ENCODE measurements at places on chromosomes 1 and 21.
A peak's percentile ranks its signal among the peaks of the same experiment; 100 is the strongest.

DNA sequence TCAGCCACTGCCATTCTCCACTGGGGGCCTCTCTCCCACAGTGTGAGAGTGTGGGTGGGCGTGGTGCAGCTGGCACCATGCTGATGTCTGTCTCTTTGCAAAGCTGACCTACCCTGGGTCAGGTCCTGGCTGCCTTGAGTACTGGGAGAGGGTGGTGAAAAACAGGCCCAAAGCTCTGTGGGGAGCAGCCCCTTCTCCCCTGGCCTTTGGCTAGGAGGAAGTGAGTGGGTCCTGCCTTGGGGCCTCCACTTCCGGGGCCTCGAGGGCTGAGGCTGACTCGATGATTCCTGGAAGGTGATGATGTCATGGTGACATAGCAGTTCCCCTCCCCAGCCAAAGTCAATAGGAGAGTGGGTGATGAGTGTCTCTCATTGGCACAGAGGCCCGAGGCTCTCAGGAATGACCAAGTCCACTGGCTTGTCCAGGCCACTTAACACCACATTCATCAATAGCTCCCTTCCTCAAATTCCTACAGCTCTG lies 53.0 kb downstream of the IER5 start:
- peak; percentile 44 for DNase-seq

GRCh38 chr1:84156210-84156621 lies 12.1 kb downstream of the PRKACB start:
- DNase-seq = no peak

DNA sequence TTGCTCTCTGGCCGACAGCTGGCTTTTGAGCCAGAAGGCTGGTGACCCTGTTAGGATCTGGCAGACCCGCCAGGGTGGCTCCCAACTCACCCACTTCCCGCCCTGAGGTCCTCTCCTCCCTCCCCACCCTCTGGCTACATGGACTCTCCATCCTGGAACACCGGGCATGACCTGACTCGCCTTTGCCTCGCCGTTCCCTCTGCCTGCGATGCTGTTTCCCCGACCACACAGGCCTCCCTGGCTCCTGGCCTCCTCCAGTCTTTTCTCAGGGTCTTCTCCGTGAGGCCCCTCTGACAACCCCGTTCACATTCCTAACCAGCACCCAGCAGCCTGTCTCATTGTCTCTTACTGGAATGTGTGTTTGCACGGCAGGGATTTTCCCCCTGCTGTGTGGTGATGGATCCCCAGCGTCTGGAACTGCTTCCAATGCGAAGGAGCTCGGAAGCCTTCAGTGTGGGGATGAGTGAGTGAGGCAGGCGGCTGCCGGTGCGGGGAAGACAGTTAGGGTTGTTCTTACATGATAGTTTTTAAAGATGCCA lies 46.0 kb upstream of the POFUT2 start:
- no peak for DNase-seq

DNA sequence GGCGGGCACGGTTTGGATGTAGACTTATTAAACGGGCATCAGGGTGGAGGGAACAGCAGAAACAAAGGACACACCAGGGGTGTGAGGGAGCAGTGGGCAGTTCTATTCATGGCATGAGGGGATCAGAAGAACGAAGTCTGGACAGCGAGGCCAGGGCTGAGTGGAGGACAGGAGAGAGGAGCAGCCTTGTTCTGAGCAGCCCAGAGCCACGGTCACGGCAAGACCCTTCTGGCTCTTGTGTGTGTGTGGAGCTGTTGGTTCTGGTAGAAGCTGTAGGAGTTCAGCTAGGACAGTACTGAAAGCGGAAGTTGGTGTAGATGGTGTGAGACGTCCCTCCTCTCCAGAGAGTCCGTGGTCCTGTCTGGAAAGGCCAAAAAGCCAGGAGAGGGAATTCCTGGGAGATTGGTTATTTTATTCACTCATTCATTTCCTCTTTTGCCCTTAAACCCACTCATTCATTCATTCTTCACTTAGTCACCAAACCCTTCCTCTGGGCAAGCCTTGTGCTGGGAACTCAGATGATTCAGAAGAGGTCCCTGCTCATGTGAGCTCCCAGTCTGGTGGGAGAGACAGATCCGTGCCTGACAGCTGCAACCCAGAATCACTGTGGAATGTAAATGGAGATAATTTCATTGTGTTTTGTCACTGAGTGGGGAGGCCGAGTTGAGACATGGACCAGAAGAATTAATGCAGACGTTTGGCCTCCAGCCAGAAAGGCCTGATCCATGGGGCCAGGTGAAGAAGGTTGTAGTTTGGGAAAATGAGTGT lies 4.1 kb upstream of the ACOT11 start:
- DNase-seq = no peak

- DNase-seq = no peak
Measured at GRCh38 chr1:244012202-244012601, 38.9 kb upstream of the ZBTB18 start.

DNA sequence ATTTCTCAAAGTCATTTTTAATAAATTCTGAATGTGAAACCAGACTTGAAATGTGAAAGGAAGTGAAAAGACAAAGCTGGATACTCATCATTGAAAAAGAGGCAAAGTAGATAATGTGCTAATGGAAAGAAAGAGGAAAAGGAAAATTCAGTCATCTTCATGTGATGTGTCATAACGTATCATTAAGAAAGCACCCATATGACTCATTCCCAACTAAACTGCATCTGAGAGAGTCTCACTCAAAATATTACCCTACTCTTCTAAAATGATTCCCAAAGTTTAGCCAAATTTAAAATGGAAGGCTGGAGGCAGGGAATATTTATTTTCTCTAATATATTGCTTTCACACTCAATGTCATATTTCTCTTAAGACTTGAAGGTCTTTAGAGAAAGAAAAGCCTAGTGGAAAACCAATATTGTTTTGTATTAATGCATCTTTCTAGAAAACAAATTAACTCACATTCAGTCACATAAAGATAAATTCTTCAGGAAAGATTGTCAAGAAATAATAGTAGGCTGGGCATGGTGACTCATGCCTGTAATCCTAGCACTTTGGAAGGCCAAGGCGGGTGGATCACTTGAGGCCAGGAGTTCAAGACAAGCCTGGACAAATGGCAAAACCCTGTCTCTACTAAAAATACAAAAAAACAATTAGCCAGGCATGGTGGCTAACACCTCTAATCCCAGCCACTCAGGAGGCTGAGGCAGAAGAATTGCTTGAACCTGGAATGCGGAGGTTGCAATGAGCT lies 129.9 kb downstream of the SLC30A10 start:
- DNase-seq = no peak

- DNase-seq = no peak
Measured at GRCh38 chr1:192973202-192973601, 86.0 kb downstream of the UCHL5 start.

GRCh38 chr1:235296729-235297128 lies 31.2 kb downstream of the ARID4B start:
- DNase-seq = no peak

DNA sequence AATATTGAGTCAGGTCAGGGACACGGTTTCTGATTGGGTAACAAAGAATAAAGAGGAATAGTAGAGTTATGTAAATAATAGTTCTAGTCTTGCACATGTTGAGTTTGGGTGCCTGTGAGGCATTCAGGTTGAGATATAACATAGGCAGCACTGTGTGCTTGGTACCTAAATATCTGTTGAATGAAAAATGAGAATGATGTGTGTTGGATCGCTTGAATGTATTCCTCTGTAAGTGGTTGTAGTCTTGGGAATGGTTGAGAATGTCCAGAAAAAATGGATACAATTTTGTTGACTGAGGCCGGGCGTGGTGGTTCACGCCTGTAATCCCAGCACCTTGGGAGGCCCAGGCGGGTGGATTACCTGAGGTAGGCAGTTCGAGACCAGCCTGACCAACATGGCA lies 116.3 kb upstream of the HNRNPU start:
- DNase-seq = no peak

- no peak for DNase-seq
Measured at GRCh38 chr1:9822490-9822889, 1.3 kb downstream of the CLSTN1 start.

- peak; percentile 61 for DNase-seq
Measured at GRCh38 chr1:32773018-32773763, 44.0 kb downstream of the YARS1 start.

- DNase-seq = no peak
Measured at GRCh38 chr1:28833381-28833780, 21.4 kb downstream of the OPRD1 start.

DNA sequence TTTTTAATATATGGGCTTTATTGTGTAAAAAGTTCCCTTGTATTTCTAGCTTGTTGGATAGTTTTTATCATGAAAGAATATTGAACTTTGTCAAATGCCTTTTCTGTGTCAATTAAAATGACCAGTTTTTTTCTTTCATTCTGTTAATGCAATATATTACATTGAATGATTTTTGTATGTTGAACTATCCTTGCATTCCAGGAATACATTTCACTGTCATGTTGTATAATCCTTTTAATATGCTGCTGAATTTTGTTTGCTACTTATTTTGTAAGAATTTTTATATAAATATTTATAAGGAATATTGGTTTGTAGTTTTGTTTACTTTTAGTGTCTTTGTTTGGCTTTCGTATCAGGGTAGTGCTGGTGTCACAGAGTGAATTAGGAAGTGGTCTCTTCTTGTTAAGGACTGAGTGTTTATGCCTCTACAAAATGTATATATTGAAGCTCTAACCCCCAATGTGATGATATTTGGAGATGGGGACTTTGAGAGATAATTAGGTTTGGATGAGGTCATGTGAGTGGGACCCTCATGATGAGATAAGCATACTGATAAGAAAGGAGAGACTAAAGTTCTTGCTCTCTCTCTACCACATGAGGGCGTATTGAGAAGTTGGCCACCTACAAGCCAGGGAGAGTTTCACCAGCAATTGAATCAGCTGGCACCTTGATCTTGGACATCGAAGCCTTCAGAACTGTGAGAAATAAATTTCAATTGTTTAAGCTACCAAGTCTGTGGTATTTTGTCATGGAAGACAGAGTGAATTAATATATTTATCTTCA lies 12.0 kb upstream of the SLAMF6 start:
- no peak for DNase-seq

DNA sequence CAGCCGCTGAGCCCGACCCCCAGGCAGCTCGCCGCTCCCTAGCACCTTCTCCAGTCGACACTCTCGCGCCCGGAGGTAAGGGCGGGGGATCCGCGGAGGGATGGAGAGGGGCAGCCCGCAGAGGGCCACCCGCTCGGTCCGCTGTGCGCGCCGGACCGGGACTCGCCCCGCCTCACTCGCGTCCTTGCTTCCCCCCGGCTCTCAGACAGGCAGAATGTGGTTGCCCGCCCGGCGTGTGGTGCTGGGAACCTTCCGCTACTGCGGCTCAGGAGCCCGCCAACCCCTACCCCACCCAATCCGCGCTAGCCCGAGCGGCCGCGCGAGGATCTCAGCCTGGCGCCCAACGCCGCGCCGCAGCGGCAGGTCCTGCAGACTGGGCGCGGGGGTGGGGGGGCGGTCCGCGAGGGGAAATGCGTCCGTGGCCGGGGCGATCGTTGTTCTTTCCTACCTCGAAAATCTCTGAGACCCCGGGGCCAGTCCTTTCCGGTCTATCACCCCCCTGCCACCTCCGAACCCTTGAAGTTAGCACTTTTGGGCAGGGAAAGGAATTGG lies 404 bp downstream of the LRRC8C start:
- peak; percentile 35 for DNase-seq

DNA sequence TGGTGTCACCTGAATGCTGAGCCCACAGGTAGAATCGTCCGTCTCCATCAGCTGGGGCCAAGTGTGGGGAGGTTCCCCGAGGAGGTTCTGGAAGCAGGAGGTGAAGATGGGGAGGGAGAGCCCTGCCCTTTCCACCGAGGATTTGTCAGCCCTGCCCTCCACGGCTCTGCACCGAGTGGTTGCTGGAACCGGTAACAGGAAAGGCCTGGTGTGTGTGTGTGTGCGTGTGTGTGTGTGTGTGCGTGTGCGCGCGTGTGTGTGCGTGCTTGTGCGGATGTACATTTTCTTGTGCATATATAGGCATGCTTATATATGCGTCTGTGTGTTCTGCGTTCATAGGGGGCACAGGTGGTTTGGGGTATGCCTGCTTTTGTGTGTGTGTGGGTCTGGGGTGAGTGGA lies 3.5 kb downstream of the NBL1 start:
- no peak for DNase-seq

DNA sequence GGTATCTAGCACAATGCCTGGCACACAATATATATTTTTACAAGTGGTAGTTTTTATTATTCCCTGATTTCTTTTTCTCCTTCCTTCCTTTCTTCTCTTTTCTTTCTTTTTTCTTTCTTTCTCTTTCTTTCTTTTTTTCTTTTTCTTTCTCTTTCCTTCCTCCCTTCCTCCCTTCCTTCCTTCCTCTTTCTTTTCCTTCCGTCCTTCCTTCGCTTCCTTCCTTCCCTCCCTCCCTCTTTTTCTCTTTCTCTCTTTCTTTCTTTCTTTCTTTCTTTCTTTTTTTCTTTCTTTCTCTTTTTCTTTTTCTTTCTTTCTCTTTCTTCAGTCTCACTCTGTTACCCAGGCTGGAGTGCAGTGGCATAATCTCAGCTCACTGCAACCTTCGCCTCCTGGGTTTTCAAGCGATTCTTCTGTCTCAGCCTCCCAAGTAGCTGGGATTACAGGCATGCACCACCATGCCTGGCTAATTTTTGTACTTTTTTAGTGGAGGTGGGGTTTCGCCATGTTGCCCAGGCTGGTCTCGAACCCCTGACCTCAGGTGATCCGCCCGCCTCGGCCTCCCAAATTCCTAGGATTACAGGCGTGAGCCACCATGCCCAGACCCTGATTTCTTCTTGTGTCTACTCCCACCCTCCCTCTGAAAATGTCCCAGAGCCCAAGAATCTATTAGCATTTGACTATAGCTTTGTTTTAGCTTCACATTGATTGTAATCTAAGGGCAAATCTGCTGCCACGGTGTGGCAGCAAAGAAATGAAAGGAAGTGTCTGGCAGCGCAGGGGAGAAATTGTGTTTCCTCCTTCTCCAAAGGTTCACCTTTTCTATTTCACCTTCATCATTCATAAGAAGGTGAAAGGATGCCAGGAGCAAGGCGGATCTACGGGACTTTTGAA lies 19.9 kb upstream of the ABCB10 start:
- DNase-seq = no peak

GRCh38 chr1:174872615-174873058 lies 127.1 kb upstream of the CACYBP start:
- DNase-seq = no peak

DNA sequence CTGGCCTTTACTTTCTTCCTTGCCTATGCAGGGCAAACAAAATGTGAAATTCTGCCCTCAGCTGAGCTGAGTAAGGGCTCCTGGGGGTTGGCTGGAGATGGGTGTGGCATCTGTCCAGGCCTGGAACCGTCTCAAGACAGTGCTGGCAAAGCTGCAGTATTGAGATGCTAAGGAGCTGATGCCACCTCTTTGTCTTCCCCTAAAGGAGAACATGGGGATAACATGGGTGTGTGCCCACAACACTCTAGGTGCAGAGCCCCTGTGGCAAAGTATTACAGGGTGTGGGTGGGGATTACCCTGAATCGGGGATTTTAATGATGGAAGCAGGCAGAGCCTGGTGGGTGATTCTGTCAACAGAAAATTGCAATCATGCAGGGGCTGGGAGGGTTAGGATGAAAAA lies 2.5 kb upstream of the ST3GAL3 start:
- no peak for DNase-seq

GRCh38 chr1:234609691-234610042 lies 311 bp downstream of the IRF2BP2 start:
- no peak for DNase-seq

Measured in activated CD4-positive, alpha-beta T cell treated with anti-CD3 and anti-CD28 coated beads, Interleukin-2, amount 50 U/mL, for 24 hours (primary cell).